ENCODE measurements at places on chromosomes 6 and 20.
A peak's percentile ranks its signal among the peaks of the same experiment; 100 is the strongest.

GRCh38 chr6:39391182-39391581, 68.7 kb upstream of the KCNK16 start:
- no peak for DNase-seq

DNA sequence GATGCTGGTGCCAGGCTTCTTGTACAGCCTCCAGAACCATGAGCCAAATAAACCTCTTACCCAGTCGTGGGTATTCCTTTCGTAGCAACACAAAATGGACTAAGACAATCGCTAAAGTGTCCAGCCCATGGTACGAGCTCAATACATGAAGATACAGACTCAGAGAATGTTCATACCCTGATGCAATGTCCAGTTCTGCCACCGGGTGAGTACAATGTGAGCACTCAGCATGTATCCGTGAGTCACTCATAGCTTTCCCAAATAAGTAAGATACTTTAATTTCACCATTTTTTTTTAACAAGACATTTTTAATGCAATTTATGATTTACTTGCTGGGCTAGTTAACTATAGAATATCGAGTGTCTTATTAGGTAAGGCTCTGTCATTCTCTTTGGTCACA, 26.7 kb upstream of the PDE10A start:
- no peak for DNase-seq

GRCh38 chr6:25277857-25278256, 1.3 kb upstream of the CARMIL1 start:
- DNase-seq, result no peak

- peak; percentile 9 for DNase-seq
These were observed 15.0 kb upstream of the TBC1D22B start for GRCh38 chr6:37242429-37243052.

GRCh38 chr6:111124406-111124805, 37.1 kb downstream of the SLC16A10 start:
- no peak for DNase-seq

- no peak for DNase-seq
These were observed 3.2 kb downstream of the CD40 start for GRCh38 chr20:46121184-46121930.

- no peak for DNase-seq
These were observed 23.2 kb downstream of the EPB41L1 start for GRCh38 chr20:36177716-36178115.

GRCh38 chr6:124924333-124924759, 37.9 kb upstream of the RNF217 start:
- DNase-seq, result no peak

DNA sequence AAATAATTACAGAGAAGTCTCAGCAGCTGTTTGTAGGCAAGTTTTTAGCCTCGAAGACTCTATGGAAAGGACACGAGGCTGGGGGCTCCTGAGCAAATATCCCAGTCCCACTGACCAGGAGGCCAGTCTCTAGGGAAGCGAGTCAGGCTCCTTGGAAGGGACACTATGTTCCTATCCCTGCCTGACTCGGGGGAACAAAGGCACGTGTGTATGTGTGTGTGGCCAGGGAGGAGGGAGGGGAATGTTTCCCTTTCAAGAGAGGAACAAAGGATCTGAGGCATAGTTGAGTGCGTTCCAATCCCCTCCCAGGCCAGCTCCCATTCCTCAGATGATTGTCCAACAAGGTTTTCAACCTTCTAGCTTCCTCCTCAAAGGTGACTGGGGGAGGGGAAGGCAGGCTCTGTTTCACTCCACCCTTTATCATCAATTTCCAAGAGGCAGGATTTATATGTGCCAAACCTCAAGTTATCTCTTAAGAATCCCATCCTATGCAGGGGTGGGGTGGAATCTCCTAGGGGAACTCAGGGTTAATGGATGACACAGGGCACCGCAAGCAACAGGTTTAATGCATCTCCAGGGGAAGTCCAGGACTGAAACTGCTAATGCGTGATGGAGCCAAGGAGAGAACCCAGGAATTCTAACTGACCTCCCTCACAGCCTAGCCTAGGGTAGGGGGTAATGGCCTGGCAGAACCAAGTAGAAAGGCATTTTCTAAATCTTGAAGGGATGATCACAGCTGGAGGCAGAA, 9.9 kb downstream of the BCL2L1 start:
- no peak for DNase-seq

GRCh38 chr6:169556758-169557548, 144.9 kb downstream of the WDR27 start:
- no peak for DNase-seq

GRCh38 chr20:45704969-45705637, at the start of gene WFDC10B:
TSS of gene WFDC10B (minus strand) at chr20:45705019. CDS start at chr20:45685992, 19,027 bp downstream.
- no peak for DNase-seq

- no peak for DNase-seq
These were observed 50.0 kb downstream of the GFOD1 start for GRCh38 chr6:13437218-13437996.

DNA sequence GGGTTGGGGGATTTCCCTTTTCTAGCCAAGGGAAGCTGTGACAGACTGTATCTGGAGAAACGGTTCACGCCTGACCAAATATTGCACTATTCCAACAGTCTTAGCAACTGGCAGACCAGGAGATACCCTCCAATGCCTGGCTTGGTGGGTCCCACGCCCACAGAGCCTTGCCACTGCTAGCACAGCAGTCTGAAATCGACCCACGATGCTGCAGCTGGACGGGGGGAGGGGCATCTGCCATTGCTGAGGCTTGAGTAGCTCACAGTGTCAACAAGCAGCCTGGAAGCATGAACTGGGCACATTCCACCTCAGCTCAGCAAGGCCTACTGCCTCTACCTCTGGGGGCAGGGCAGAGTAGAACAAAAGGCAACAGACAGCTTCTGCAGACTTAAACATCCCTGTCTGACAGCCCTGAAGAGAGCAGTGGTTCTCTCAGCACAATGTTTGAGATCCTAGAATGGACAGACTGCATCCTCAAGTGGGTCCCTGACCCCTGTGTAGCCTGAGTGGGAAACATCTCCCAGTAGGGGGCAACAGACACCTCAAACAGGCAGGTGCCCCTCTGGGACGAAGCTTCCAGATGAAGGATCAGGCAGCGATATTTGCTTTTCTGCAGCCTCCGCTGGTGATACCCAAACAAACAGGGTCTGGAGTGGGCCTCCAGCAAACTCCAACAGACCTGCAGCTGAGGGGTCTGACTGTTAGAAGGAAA, 89.9 kb upstream of the ECI2 start:
- DNase-seq, result no peak

- DNase-seq, result peak; percentile 46
These were observed 246.6 kb downstream of the PHF3 start for GRCh38 chr6:63882208-63882607.

DNA sequence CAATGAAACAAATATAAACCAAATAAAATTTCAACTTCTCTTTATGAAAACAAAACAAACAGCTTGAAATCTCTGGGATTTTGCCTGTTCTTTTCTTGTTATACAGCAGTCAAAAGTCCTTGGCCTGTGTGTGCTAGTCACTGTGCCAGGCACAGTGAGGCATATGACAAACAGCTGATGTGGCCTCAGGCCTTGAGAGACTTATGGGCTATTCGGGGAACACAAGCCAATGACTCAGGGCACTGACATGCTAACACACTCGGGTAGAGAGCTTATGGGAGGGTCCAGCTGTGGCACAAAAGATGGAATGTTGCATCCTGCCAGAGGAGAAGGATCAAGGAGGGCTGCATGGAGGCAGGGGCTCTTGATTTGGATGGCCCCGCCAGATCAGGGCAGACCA, 95.4 kb upstream of the NKX2-2 start:
- no peak for DNase-seq

DNA sequence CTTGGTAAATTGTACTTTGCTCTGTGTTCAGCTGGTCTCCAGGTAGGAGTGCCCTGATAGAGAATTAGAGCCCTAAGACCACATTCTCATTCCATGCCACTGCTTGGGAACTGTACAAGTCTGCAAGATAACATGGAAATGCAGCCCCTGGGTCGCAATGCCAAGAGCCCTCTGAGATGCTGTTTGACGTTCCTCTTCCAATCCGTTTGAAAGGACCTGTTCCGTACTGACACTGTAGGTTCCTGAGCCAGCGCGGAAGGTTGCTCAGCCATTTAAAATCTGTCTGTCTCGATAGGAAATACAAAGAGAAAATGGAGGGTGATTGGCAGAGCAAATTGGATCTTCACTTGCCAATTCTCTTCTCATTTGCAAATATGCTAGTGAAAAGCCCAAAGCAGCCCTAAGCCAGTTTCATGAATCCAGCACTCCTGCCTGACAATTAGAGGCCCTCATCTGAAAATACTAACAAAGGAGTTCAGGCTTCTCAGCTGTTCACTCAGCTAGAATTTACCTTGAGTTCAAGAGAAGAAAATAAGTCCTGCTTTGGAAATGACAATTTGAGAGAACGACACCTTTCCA, 100.6 kb upstream of the AFDN start:
- no peak for DNase-seq

Measured in HEK293T (cell line).